ENCODE measurements at places on chromosomes 4 and X.

DNA sequence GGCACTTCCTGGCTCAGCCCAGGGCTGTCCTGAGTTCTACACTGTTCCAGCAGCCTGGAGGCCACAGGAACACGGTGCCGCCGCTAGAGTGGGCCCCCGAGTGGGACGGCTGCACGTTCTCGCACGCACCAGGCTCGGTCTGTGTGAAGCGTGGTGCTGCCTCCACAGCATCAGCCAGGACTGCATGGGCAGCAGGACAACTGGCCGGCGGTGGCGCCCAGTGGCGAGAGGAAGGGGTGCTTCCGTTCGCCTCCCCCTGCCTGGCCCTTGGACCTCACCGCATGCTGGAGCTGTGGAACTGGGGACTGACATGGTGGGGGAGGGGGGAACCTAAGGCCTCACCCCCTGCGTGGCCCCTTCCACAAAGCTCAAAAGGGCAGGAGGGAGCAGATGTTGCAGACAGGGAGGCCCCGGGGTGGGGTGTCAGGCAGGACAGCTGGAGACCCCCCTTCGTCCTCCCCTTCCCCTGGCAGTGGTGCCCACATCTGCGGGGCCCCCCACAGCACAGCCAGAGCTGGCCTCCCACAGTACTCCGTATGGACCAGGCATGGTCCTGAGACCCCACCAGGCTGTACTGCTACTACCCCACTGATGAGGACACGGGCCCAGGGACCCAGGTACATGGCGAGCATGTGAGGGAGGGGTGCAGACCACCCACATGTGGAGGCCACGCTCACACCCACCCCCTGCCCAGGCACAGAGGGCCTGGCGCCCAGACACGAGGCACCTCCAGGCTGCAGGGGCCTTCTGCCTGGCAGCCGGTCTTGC lies 58.5 kb downstream of the ACOX3 start:
- no peak for DNase-seq

DNA sequence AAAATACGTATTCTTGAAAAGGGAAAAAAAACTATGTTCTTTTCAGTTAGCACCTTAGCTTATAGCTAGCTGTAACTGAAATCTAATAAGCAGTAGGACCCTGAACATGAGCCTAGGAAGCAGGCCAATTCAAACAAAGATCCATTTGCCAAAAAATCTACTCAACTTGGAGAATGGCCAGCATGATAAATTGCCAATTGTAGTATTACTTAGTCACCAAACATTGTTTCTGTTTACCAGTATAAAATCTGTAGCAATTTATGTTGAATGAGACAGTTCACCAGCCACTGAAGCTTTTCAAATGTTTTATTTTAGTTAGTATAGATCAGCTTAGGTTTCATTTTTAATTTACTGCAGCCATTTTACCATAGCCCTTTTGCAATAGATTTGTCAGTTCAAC lies 323.6 kb upstream of the DIPK2B start:
- no peak for DNase-seq

GRCh38 chr4:113094331-113094730 lies 44.9 kb downstream of the ANK2 start:
- DNase-seq, result no peak

- no peak for DNase-seq
Measured at GRCh38 chr4:92255920-92256244, 47.9 kb upstream of the GRID2 start.

GRCh38 chr4:101128473-101128872 lies 218.9 kb downstream of the PPP3CA start:
- no peak for DNase-seq

- no peak for DNase-seq
Measured at GRCh38 chr4:10015140-10015753, 6.0 kb downstream of the SLC2A9 start.

- DNase-seq, result no peak
Measured at GRCh38 chrX:1595711-1596060, 4.3 kb downstream of the AKAP17A start.

DNA sequence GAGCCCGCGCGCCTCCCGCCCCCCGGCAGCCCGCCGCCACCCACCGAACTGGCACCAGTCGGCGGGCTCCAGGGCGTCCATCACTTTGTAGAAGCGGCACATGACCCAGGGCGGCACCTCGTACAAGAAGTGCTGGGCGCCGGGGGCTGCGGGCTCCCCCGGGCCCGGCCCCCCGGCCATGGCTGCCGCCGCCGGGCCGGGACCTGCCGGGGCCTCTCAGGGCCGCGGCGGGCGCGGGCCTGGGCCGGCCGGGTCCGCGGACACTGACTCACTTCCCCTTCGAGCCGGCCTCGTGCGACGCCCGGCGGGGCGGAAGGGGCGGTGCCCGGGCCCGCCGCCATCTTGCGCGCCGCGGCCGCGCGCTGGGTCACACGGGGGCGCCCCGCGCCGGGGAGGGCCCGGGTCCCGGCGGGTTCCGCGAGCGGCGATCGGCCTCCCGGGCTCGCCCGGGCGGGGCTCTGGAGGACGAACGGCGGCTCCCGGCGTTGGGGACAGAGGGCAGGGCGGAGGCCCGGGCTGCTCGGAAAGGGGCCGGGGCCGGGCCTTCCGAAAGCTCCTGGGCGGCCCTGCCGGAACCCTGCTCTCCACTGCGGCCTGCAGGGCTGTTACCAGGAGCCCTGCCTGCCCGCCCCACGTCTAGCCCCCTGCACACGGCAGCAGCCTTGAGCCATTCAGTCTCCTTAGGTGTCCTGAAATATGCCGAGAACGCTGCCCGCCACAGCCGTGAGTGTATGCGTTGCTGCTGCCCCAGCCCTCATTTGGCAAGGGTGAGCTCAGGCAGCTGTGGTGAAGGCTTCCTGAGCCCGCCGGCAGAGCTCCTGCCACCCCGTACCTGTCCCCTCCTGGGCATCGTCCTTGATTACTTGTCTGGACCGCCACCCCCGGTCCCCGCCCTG lies at the start of gene IRAK1:
Gene IRAK1, minus strand, starts transcription at position 270 of the 896 bp plus-strand sequence. Its CDS starts 90 bp downstream, at position 180.
- DNase-seq, result no peak

- DNase-seq, result no peak
Measured at GRCh38 chrX:156003486-156004185, 6.1 kb downstream of the IL9R start.

DNA sequence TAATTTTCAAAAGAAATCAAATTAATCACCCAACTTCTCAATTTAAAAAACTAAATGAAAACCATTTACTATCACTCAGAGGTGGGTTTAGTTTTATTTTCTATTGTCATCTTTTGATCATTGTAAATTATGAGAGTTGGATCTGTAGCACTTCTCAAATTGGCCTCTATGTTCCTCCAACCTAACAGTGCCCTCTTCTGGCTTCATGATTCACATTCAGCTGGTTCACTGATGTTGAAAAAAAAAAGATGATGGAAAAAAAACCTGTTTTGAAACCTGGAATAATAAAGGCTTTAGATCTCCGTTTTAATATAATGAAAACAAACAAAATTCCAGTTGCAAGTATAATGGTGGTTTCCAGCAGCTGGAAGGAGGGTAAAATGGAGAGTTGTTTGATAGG lies 2.4 kb upstream of the NBDY start:
- DNase-seq, result no peak

All from stimulated activated CD8-positive, alpha-beta memory T cell treated with anti-CD3 and anti-CD28 coated beads, Interleukin-4, amount 100 ng/mL, for 1 hour (primary cell).